Progenitor cell of endocrine pancreas (in vitro differentiated cells): ENCODE measurements at places on chromosomes 12 and 14.

- no peak for DNase-seq
Measured at GRCh38 chr12:22551624-22552023, 7.3 kb upstream of the C2CD5 start.

DNA sequence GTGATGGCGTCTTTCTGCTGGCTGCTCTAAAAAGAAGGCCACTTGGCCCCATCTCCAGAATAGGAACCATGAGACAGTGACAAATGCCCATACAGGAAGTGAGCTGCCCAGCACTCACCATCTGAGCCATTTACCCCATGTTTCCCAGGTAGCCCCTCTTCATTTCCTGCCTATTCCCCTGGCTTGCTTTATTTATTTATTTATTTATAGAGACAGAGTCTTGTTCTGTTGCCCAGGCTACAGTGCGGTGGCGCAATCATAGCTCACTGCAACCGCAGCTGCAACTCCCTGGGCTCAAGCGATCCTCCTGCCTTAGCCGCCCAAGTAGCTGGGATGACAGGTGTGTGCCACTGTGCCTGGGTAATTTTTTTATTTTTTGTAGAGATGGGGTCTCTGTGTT lies 71.2 kb downstream of the RIN3 start:
- DNase-seq, result no peak

GRCh38 chr14:61184112-61184511 lies 97.0 kb downstream of the TMEM30B start:
- no peak for DNase-seq

- no peak for DNase-seq
Measured at GRCh38 chr14:101102875-101103274, 199.4 kb upstream of the RTL1 start.

- DNase-seq, result no peak
Measured at GRCh38 chr12:98551787-98552186, 36.4 kb downstream of the TMPO start.

DNA sequence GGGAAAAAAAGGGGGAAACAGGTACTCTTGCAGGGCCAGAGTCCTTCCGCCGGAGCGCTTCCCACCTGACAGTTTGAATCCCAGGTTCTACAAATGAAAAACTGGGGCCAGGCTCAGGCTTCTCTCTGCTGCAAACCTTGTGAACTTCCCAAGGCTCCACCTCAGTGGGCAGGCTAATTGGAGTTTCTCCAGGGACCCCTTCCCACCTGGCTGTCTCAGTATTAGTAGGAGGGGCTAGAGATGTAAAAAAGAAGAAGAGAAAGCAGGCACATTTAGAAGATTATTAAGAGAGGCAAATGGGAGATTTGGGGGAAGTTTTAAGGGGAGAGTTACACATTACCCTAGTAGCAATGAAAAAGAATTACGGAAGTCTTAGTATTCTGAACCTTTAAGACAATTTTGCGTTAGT lies 20.0 kb upstream of the CLEC2D start:
- no peak for DNase-seq

GRCh38 chr14:22560662-22561365 lies 28.2 kb downstream of the DAD1 start:
- DNase-seq, result no peak

- DNase-seq, result no peak
Measured at GRCh38 chr12:14239350-14239934, 126.0 kb upstream of the ATF7IP start.

GRCh38 chr14:60594062-60594461 lies 55.2 kb downstream of the SIX1 start:
- DNase-seq, result no peak

- DNase-seq, result no peak
Measured at GRCh38 chr12:104640956-104641355, 184.2 kb downstream of the CHST11 start.

DNA sequence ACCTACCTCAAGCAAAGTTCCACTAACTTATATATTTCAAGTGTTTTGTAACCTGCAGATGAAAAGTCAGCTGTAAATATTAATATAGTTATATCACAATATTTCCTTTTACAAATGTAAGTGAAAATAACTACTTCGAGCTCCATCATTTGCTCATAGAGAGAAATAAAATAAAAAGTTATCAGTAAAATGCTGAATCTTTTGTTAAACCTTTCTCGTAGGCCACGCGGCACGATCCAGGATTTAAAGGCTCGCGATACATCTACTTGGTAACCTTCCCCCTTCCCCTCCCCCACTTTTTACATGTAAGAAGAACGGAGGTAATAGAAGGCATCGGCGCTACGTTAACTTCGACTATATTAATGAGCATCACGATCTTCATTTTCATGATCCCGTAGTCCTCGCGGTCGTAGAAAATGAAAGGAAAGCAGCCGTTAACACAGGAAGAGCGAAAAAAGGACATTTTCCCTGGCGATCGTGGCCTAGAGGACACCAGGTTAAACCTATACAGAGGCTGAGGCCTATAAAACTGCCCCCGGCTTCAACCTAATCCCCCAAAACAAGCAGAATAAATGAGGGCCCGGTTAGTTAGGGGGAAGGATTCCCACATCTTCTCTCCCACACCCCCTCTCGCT lies 508 bp downstream of the HNRNPC start:
- DNase-seq, result no peak

GRCh38 chr14:68380329-68380741 lies 412.5 kb downstream of the ZFP36L1 start:
- no peak for DNase-seq

- DNase-seq, result peak; percentile 83
Measured at GRCh38 chr14:103520657-103521437, 1.8 kb downstream of the CKB start.

GRCh38 chr12:65526311-65526710 lies 247.8 kb downstream of the MSRB3 start:
- DNase-seq, result no peak

GRCh38 chr12:66188584-66189485 lies at the start of gene IRAK3:
Gene IRAK3, plus strand, starts transcription at chr12:66189214. Its CDS starts 86 bp downstream, at chr12:66189300.
- peak; percentile 30 for DNase-seq

DNA sequence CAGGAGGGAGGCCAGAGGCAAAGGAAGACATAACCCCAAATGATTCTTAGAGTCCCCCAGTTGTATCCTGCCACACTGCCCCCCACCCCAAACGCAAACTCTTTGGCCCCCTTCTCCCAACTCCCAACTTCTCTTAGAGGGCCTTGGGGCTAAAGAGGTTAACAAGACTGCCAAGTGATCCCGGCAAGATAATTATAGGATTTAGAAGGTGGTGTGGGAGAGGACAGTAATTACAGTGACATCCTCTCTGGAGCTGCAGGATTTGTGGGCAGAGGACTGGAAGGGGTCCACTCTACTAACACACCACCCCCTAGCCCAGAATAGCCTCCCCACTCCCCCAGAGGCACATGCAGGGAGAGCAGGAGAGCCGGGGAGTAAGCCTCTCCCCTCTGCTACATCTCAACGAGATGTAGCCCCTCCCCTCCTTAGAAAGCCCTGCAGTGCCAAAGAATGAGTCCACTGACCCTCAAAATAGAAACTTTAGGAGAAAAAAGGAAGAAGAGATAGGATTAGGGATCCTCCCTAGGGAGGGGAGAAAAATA lies 5.3 kb upstream of the GDF11 start:
- DNase-seq, result no peak

DNA sequence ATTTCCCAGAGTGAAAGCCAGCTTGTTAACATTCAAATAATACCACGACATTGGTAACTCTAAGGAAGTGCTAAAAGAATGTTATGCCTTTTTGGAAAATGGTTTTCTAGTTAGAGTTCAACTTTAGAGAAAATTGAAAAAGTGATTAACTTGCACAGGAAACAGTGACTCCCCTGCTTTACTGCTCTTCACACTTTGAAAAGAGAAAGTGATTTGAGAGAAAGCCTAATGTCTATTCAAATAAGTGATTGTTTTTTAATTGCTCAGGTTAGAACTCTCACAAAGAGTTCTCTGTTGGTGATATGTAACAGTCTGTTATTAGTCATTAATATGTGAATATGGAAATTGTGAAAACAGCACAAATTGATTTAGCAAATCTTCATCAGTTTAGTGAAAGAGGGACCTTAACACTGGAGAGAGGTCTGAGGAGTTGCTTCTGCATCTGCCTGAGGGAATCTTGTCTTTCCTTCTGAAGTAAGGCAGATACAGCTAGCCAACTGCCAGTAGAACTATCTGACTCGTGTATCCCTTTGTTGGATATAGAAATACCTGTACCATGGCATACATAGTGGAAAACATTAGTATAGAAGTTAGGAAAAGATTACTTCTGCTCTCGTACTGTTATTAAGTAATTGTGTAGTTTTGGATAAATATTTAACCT lies 25.5 kb downstream of the ATF7IP start:
- no peak for DNase-seq

GRCh38 chr12:47270782-47271664 lies 191.3 kb upstream of the AMIGO2 start:
- no peak for DNase-seq

DNA sequence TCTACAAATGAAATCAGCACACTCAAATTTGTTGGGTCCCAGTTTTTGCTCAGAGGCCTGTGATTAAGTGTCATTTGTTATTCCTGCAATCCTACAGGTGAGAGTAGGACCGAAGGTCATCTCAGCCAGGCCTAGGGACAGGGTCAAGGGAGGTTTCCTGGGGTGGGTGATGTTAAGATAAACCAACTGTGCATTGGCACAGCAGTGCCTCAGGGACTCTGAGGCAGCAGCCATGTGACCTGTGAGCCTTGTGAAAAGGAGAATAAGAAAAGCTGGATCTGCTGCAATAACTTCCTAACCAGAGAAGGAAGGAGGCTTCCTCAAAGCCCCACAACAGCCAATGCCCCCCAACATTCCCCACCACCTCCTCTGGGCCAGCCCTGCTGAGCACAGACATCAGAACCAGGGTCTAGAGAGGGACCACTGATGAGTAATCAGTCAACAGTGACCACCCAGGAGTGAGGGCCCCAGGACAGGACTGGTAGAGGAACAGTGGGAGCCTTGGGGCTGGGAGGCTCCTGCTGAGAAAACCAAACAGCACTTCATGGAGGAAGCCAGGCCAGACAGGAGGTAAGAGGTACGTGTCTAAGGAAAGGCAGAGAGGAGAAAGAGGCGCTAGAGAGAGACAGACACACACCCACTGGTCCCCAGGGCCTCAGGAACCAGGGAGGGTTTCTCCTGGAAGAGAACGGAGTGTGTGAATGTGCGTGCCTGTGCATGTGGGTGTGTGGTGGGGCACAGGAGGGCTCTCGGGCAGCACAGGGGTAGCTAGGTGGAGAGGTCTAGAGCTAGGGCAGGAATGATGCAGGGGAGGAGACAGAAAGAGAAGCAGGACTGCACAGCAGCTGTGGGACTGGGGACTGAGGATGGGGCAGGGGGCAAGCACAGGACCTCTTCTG lies 82.4 kb downstream of the ITPK1 start:
- no peak for DNase-seq

DNA sequence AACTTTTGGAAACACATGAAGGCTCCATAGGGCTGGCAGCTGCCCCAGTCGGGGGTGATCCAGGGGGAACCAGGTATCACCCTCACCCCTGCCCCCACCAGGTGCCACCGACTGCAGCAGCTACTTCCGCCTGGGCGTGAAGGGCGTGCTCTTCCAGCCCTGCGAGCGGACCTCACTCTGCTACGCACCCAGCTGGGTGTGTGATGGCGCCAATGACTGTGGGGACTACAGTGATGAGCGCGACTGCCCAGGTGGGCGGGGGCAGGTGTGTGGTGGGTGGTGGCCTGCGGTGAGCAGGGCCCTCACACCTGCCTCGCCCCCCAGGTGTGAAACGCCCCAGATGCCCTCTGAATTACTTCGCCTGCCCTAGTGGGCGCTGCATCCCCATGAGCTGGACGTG lies 22.3 kb upstream of the NXPH4 start:
- DNase-seq, result no peak

- DNase-seq, result no peak
Measured at GRCh38 chr12:124026755-124027745, 54.0 kb downstream of the ZNF664 start.

- DNase-seq, result no peak
Measured at GRCh38 chr12:97476255-97476654, 13.7 kb downstream of the RMST start.

DNA sequence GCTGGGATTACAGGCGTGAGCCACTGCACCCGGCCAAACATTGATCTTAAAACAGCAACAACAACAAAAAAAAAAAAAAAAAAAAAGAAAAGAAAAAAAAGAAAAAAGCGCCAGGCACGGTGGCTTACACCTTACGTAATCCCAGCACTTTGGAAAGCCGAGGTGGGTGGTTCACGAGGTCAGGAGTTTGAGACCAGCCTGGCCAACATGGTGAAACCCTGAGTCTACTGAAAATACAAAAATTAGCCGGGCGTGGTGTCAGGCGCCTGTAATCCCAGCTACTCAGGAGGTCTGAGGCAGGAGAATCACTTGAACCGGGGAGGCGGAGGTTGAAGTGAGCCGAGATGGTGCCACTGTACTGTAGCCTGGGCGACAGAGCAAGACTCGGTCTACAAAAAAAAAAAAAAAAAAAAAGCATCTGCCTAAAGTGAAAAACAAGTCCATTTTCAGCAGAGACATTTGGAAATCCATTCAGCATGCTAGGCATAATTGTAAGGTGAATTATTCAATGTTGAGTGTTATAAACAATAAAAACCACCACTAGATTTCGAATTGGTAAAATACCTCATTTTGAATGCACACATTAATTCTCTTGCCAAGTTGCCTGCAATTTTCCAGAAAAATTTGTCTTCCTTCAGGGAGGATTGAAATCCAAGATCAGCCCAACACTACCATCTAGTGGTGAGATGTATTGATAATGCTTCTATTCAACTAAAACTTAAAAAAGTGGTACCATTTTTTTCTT lies 8.0 kb upstream of the CERS5 start:
- no peak for DNase-seq

DNA sequence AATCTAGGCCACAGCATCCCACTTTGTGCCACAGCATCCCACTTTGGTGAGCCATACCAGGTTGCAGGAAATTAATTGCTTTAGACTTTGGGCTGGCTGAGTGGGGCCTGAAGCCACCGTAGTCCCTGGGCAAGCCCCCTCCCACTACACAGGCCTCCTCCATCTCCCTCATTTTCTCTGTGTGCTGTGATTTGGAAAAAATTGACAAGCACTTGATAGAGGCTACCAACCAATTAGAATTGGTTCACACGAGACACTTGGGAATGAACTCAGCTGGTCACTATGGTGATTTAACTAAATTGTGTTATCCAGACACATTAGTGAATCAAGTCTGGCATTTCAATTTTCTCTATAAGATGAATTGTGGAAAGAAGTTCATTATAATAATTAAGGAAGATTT lies 481.1 kb downstream of the DIO2 start:
- no peak for DNase-seq

- no peak for DNase-seq
Measured at GRCh38 chr12:87253157-87253556, 776.0 kb downstream of the C12orf50 start.

DNA sequence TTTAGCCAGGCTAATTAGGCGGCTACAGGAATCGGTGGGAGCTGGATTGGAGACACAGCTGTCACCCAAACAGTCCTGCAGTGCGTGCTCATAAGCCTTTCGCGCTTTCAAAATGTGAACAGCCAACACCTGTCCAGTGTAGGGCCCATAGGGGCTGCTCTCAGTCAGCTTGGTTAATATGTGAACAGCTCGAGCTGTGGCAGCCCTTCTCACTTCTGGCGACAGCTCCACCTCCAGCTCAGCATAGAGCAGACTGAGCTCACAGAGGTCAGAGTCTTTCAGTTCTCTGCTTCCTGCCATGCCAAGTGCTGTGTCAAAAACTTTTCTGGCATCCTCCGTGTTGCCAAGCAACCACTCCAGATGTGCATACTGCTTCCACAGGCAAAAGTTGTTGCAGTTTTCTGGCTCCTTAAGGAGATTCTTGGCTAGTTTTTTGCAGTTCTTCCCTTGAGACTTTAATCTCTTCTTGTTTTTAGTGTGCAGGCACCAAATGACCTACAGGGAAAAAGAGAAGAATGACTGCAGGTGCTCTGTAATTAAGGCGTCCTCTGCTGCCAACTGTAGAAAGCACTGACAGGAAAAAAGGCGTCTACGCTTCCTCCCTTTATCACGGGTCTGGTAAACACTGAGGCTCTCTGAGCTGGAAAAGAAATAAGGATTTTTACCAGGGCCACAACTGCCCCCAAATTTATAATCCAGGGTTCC lies 32.5 kb downstream of the PSMC1 start:
- no peak for DNase-seq
